ENCODE measurements at places on chromosomes 13 and 19.
A peak's percentile ranks its signal among the peaks of the same experiment; 100 is the strongest.

DNA sequence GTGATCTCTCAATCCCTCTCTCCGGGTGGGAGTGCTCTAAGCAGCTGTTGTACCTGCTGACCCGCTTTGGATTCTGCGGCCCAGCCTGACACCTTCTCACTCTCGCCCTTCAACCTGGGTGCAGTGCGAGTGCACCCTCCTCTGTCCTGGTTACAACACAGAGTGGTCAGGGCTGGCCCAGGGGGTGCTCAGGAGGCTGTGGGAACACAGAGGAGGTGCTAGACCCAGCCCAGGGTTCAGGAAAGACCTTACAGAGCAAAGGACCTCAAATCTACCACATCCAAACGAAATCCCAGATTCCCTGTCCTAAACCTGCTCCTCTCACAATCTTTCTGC is 23.7 kb downstream of the ZNF175 start:
- no peak for DNase-seq

DNA sequence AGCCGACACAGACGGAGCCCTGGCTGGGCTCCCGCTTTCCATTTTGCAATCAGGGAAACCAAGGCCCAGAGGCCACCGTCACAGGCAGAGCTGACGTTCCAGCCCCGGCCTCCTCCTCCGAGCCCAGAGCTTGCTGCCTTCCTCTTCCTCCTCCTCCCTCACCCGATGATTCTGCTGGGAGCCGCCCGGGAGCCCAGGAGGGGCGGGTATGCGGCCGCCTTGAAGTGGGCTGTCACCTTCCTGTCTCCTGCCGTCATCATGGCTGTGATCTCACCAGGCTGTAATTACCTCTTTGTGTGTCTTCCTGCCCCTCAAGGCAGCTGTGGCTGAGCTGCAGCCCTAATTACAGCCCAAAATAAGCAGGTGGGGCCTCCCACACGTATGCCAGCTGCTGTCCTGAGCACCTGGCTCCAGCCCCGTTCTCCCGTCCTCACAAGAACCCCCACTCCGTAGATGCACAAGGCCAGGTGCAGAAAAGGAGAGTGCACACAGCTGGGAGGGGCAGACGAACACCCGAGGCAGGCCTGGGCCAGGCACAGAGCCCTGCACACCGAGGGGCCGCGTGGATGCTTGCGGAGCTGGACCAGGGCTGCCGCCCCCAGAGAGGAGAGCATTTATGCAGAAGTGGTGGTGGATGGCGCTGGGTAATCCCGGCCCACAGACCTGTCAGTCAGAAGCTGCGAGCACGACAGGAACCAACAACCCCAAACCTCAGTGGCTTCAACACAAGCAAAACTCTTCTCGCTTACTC is 4.0 kb downstream of the TPGS1 start:
- peak; percentile 72 for DNase-seq

DNA sequence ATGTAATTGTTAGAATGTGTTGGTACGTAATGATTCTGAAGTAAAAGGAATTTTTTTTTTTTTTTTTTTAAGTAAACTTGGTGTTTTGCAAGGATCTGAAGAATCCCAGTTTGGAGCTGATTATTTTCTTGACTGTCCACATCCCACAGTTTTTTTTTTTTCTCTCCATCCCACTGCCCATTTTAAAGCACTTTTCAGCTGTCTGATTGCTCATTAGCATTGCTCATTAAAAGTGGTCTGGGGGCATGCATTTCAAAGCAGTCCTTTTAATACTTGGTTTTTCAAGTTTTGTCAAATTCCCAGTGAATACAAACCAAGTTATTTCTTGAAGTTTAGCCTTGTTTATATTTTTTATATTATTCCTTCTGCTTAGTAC is 44.1 kb downstream of the SLAIN1 start:
- no peak for DNase-seq

GRCh38 chr19:10404888-10405820 is 1.8 kb upstream of the CDC37 start:
- DNase-seq, result no peak

DNA sequence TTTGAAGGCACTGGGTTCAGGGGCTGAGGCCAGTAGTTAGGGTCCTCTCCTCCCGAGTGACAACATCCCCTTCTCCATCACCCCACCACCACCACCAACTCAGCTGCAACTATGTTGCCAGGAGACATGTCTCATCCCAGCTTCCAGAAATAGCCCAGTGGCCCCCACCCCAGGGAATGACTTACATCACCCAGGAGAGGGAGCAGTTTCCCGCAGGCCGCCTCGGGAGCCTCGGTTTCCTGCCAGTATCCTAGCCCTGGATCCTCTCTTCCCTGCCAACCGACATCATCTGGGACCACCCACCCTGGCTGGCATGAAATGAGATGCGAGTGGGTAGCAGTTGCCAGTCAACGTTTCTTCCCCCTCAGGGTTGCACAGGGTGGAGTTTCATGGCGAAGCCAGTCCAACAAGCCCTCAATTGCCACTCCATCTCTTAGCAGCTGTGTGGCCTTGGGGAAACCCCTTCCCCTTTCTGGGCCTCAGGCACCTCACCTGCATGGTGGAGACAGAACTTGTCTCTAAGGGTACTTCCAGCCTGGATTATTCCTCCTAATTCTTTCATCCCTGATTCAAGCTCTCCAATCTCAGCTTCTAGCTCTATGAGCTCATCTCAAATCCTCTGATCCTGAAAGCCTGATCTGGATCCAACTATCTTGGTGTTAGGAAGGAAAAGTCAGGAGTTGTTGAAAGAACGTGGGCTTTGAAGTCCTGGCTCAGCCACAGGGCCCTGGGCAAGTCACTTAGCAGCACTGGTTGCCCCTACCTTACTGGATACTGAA is 3.9 kb upstream of the GSK3A start:
- DNase-seq, result no peak

GRCh38 chr13:74372511-74372910 is 238.3 kb upstream of the KLF12 start:
- DNase-seq, result no peak

GRCh38 chr19:13861714-13862531 is 15.0 kb upstream of the NANOS3 start:
- peak; percentile 76 for DNase-seq

GRCh38 chr19:58002384-58003173 is at the start of gene ZNF606:
TSS of gene ZNF606 (minus strand) at chr19:58002820. CDS start at chr19:58001319, 1,501 bp downstream.
- peak; percentile 85 for DNase-seq

GRCh38 chr13:110820322-110820721 is 94.5 kb downstream of the ANKRD10 start:
- DNase-seq, result no peak

GRCh38 chr19:13691569-13692435 is 72.5 kb upstream of the MRI1 start:
- DNase-seq, result no peak

DNA sequence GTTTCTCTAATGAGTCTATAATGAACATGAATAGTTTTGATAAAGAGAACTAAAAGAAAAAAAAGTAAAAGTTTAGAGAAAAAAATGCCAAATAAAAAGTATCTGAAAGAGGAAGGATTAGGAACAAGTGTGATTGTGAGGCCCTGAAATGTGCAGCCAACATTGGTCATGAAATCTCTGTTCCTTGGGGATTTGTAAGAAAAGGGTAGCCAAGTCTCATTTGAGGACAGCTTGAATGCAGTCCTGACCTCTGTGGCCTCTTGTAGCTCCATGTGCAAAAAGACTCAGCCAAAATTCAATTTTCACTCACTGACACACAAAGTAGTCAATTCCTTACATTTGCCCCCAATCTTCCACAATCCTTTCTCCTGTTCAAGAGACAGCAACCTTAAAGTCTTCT is 167.9 kb downstream of the KLF12 start:
- DNase-seq, result no peak

- no peak for DNase-seq
These were observed 214.0 kb upstream of the HTR2A start for GRCh38 chr13:47110833-47111240.

DNA sequence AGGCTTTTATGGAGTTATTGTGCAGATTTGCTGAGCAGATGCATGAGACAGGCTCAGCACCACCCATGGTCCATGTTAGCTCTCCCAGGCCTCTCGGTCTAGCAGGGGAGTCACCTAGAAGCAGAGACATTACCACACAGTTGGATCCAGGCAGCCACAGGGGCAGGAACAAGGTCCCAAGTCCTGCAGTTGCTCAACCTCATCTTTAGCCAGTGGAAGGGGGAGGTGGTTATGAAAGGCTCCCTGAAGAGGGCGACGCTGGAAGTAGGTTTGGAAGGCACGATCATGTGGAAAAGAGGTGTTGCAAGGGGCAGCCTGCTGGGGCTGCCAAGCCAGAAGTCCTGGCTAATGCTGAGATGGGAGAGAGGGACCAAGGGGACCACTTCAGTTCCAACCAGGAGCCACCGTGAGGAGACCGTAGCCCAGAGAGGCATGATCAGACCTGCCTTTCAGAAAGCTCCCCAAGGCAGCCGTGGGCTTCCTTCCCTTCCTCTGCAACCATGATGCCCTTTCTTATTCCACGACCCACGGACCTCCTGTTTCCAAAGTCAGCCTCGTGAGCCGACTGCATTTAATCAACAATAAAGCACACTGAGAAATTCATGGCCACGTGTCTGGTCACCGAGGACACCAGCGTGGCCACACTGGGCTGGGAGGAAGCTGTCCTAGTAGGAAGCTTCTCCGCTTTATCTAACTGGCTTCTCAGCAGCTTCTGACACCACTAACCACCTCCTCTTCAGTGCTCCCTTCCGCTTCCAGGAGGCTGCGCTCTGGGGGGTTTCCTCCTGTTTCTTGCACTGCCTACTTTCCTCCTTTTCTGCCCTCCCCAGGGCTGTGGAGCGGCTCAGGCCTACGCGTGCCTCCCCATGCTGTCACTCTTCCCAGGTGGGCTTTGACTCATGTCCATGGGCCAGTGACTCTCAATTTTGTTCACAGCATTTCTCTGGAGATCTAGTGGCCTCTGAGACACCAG is 2.6 kb downstream of the AP1M1 start:
- DNase-seq, result peak; percentile 85

DNA sequence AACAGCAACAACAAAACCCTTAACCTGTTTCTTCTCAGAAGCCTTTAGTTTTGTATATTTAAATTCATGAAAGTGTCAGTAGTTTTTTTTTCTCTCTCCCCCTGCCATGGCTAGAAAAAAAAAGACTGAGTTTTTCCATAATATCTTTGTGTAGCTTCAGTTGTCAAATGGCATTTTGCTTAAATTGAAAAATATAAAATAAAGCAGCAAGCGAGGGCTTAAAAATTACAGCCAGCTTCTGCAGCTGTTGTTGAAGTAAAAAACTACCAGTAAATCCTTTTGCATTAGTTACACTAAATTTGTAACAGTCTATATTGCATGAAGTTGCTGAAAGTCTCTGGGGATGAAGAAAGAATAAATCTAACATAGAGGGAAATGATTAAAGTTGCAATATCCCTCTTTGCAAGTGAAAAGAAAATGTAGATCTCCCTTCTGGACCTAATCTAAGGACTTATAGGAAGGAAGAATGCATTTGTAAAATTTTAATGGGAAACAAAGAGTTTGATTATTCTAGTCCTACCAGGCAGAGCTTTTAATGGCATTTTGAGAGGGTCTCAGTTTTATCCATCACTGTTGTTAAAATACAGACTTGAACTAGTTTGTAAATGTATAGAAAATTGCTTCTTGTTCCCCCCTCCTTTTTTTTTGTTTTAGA is 215.7 kb downstream of the ATP8A2 start:
- no peak for DNase-seq

GRCh38 chr13:107299717-107300116 is 731.8 kb upstream of the ARGLU1 start:
- DNase-seq, result no peak

DNA sequence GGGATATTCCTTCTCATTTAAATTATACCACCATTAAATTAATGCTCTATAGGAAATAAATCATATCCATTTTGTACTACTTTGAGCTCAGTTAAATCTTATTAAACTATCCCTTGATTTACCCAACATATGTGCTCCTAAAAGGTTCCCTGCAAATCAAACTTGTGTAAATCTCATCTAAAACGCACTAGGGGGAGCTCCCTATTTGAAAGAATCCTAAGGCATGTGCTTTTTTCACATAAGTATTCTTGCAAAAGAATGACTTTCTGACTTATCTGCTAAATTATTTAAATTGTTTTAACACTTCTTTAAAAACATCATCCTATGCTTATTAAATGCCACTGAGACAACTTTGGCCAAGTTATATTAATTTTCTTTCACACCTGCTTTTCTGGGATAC is 7.9 kb downstream of the INTS6 start:
- no peak for DNase-seq

GRCh38 chr13:29005035-29005762 is 185.1 kb downstream of the MTUS2 start:
- DNase-seq, result no peak

DNA sequence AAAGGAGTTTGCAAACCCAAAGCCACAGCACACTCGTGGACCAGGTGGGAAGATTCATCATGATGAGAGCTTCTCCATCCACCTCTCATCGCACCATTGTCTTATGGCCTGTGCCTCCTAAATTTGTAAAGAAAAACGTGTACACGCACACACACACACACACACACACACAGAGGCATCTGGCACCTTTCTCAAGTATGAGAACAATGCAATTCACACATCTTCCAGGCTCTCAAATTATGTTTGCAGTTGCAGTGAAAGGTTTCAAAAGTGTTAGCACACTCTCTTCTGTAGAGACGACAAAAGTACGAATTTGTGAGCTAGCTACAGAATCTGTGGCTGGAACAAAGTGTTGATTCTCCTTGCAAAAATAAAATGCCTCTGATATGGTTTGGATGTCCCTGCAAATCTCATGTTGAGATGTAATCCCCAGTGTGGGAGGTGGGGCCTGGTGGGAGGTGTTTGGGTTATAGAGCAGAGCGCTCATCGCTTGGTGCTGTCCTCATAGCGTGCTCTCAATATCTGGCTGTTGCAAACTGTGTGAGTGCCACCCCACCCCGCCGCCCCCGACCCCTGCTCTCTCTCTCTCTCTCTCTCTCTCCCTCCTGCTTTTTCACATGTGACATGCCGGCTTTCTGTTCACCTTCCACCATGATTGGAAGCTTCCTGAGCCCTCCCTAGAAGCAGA is 21.8 kb upstream of the RAB20 start:
- DNase-seq, result no peak

GRCh38 chr13:22757530-22758120 is 423.2 kb upstream of the SGCG start:
- DNase-seq, result no peak

DNA sequence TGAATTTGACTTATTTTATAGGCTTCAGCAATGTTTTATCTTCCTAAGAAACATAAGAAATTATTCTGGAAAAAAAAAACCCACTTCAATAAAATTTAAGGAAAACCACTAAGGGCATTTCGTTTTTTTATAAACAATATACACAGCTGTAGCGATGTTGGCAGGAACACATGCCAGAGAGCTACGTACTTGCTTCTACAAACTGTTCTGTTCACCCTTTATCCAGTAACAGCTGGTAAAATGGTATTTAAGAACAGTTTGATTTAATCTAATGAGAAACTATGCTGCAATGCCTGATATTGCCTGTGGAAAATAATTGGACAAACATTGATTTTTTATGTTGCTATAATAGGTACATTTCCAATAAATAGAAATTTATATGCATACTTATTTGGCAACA is 137.2 kb upstream of the DACH1 start:
- no peak for DNase-seq

Measured in HL-60 (cell line).